SK-MEL-5 (cell line): ENCODE measurements at places on chromosomes 1 and 21.
A peak's percentile ranks its signal among the peaks of the same experiment; 100 is the strongest.

DNA sequence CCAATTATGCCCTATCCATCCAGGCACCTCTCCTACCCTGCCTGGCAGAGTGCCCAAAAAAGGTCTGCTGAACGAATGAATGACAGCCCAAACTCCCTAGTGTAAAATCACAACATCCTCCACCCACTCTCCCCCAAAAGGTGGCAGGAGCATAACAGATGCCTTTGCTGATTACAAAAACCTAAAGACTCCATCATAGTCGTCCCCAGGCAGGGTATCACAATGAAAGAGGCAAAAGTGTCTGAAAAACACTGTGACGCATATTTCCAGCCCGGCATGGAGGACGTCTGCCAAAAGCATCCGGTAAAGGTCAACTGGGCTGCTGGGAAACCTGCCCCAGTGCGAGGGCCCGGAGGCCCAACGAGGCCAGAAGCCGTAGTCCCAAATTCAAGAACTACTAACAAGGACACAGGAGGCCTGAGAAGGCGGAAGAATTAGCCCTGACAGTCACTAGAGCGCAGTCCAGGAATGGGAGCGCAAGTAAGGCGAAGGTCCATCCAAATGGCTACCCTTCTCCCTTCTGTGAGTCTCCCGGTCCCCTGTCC is 576 bp downstream of the SMIM12 start:
- DNase-seq = peak; percentile 17

- DNase-seq = peak; percentile 60
Measured at GRCh38 chr1:214552174-214552608, 789 bp upstream of the PTPN14 start.

DNA sequence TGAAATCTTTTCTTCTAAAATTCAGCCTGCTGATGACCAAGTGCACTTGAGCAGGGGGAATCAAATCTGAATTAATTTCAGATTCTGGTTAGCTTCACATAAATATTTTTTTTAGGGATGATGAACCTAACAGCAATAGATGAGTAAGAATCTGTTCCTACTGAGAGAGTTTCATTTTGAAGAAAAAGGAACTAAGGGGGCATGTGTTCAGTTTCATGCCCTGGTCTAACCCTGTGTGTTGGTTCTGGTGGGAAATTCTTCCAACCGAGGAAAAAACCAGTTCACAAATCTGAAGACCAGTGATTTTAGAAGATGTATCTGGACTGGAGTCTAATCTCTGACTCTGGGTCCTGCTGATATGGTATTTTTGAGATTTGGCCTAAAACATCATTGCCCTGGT is 13.7 kb downstream of the SELL start:
- no peak for DNase-seq

- DNase-seq = peak; percentile 73
Measured at GRCh38 chr1:219659684-219660083, 46.8 kb upstream of the ZC3H11B start.

DNA sequence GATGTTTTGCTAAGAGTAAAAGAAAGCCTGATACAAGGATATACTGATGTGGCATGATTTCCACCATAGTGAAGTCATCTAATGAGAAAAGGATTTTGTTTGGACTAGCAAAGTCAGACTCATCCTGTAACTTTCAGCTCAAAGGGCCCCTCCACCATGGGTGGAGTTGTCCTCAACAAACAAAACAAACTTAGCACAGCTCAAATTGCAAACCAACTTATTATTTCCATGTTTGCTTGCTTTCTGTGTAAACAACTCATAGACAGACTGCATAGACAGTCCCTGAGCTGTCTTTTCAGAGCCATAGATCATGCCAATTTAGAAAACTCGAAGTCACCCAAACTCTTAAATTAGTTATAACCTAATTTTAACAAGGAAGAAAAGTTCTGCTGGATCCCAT is 69.4 kb upstream of the VAV3 start:
- no peak for DNase-seq

DNA sequence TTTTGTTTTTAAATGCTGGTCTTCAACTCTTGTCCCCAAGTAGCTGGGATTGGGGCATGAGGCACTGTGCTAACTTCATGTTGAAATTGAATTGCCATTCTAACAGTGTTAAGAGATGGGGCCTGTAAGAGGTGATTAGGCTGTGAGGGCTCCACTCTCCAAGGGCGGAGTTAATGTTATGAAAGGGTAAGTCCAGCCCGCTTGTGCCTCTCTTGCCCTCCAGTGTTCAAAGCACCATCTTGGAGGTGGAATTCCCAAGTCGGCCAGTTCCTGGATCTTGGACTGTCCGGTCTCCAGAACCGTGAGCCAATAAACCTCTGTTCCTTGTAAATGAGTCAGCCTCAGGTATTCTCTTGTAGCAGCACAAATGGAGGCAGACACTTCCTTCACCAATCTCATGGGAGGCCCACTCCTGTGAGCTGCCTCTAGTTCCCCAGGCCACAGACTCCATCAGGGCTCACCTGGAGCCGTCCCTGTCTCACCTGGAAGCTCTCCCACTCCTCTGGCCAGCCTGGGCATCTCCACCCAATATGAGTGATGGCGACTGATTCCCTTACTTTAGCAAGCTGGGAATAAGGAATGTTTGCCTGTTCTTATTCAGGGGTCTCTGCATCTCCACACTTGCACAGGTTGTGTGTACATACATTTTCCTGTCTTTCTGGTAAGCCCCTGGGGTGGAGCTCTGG is 15.5 kb downstream of the IBA57 start:
- no peak for DNase-seq

DNA sequence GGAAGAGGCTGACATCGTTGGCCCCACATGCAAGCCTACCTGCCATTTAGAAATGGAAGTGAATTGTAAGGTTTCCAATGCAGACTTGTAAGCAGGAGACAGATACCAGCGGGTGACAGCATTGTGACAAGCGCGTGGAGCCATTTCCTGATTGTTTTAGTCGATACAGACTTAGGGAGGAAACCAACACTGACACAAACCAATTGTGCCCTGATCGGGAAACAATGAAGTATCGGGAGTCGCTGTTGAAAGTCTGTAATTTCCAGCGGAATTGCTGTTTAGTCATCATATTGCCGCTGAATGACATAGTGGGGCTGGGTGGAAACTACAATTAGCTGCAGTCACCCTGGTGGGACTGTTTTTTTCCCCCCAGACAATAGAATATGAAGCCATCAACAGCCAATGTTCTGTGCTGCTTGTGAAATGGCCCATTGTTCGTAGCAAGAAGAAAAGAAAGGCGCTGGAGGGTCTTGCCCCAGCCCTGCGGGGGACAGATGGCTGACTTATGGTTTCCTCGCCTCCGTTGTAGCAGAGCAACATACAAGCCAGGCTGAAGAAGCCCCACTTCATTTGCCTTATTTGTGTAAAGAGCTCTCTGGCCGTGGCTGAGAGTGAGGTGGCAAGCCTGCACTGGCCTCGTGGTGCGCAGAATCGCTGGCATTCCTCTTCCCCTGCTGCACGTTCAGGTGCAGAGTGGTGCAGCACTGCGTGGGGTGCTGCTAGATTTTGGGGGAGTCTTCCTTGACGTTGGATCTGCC is 462.7 kb downstream of the CAMTA1 start:
- DNase-seq = no peak

GRCh38 chr1:10664251-10664650 is 132.2 kb downstream of the CASZ1 start:
- DNase-seq = no peak

GRCh38 chr1:190067592-190067991 is 410.1 kb downstream of the BRINP3 start:
- no peak for DNase-seq

DNA sequence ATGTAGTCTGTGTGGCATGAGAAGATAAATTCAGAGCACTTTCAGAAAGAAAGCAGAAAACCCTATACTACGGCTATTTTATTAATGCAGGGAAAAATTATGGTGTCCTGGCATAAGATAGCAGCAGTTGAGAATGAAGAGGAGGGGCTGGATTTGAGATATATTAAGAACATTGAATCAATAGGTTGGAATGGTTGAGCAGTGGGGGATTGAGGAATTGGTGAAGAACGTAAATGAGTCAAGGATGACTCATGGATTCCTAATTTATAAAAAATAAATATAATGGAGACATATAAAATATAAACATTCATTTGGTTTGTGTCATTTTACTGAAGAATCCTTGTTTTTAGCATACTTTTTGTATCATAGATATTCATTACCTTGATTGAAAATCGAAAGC is 234.3 kb upstream of the ADAMTS5 start:
- DNase-seq = no peak

- no peak for DNase-seq
Measured at GRCh38 chr1:160419838-160420169, 19.4 kb downstream of the VANGL2 start.

GRCh38 chr1:244941121-244941520 is 76.8 kb upstream of the HNRNPU start:
- DNase-seq = no peak

- no peak for DNase-seq
Measured at GRCh38 chr1:4915154-4915553, 260.7 kb downstream of the AJAP1 start.

GRCh38 chr1:44675186-44675585 is 672 bp downstream of the ARMH1 start:
- no peak for DNase-seq

DNA sequence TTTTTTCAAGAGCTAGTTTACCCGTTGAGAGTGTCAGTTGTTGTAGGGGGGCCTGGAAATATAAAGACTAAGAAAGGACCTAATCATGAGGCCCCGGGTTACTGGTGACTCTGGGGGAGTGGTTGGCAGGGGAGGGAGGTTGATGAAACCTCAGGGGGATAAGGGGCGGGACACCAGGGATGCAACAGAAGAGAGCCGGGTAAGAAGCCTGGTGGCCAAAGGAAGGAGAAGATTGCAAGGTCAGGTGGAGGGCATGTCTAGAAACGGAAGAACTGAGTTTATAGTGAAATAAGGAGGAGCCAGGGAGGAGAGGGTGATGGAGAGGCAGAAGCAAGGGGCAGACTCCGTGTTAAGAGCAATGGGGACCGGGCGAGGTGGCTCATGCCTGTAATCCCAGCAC is 12.5 kb upstream of the SPOCD1 start:
- no peak for DNase-seq

DNA sequence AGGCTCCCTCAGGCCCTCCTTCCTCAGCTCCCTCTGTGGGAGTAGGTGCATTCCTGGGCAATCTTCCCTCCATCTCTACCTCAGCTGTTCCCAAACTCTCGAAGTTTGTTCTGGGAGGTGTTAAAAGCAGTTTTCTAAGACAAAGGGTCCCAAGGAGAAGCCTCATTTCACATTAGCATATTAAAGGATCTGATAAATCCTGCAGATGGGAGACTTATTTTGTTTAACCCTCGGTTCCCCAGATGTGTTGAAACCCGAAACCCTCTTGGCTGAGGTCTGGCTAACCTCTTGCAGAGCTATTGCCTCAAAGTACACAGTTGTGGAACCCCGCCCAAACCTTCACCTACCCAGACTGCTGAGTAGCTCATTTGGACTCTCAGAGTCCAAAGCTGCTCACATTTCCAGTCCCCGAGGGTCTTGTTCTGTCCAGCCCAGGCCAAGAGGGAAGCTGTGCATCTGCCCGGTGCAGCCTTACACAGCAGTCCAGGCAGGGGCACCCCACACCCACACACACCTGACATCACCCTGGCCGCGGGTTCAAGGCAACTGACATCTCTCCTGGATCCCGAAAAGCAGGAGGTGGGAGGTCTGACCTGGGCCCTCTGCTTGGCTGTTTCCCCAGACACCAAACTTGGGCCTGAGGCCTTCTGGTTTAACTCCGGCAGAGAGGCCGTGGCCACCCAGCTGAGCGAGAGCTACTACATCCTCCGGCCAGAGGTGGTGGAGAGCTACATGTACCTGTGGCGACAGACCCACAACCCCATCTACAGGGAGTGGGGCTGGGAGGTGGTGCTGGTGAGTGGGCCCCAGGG is 19.5 kb upstream of the SELENON start:
- DNase-seq = no peak

DNA sequence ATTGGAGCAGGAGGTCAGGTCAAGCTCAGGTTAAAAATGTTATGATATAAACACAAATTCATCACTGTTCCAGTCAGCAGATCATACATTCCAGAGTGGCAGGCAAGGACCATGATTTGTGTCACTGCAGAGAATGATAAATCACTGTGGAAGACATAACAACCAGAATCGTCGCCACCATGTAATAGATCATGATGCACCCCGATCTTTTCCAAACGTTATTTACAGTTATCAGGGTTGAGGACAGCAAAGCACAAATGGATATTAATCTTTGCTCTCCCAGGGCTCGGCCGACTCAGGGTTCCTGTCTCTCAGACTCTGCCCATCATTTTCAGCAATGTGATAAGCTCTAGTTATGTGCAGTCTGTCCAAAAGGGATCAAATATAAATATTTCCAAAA is 122.7 kb downstream of the ZBTB18 start:
- no peak for DNase-seq

GRCh38 chr1:109807822-109808680 is 44.3 kb upstream of the EPS8L3 start:
- no peak for DNase-seq

GRCh38 chr1:15435239-15436077 is 2.8 kb upstream of the CTRC start:
- DNase-seq = no peak

DNA sequence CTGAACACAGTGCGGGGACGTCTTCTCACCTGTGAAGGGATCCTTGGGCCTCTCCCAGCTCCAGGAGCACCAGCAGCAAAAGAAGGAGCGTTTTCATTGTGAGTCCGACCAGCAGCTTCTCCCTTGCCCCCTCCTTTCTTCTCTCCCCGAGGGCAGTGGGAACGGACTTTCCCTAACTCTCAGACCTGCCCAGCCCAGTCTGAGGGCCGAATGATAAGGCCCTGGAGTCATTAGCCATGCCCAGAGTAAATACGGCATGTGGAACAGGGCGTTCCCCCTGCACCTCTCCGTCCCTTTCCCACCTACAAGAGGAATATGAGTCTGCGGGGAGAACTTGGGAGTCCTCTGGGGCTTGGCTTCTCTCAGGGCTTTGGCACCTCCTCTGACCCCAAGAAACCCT is at the start of gene CTSE:
CTSE (minus strand) TSS at position 201 of the 400 bp plus-strand sequence; CDS start at position 97, 104 bp downstream.
- no peak for DNase-seq

- no peak for DNase-seq
Measured at GRCh38 chr1:47934243-47934805, 62.9 kb downstream of the TRABD2B start.
